Thoracic aorta (tissue), 2 donors: ENCODE measurements at places on chromosomes 6 and 20. TPM values are rescaled to one million over a fixed set of nuclear protein-coding genes. Genes with fewer than 3 reads are reported as not detected.

DNA sequence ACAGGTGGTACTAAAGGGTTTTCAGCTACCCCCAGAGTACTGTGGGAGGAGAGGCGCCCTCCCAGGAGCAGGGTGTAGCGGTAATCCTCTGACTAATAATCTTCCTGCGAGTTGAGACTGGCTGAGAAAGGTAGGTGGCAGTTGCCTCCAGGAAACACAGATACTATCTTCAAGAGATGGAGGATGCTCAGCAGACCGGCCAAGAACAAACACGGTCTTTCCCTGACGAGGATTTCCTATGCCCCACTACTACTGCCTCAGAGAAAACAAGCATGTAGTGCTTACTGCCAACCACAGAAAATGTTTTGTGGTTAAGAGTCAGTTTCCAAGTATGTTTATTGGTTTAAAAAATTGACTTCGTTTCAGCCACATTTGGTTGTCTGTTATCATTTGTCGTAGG, 26.8 kb downstream of the C6orf89 start:
- no peak overlapping the region for H3K4me3 ChIP-seq
- H3K36me3 ChIP-seq = peaks cover 21% of the 10 kb centered on the region
- no peaks in the 10 kb centered on the region for H3K27me3 ChIP-seq

Gene LY6G6D
- total RNA-seq = not detected

GRCh38 chr6:111984081-111984480, 69.8 kb upstream of the CCN6 start:
- H3K4me3 ChIP-seq = no peak overlapping the region
- no peak for DNase-seq

DNA sequence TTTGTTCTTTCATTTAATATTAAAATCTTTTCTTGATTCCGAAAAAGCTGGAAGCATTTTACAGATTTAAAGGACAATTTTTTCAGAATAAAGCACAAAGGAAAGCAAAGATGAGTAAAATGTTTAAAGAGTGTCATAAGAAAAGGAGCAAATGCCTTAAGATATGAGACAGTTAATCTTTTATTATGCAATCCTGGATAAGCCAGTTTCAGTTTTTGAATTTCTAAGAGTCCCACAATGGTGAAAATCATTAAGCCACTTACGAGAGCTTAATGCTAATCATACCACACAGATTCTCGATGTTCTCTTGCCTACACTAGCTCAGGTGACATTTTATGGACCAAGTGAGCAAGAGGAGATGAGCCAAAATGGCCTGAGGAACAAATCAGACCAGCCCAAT, 103.7 kb upstream of the RNF217 start:
- no peak overlapping the region for H3K27ac ChIP-seq
- no peaks in the 10 kb centered on the region for H3K36me3 ChIP-seq
- H3K27me3 ChIP-seq = no peaks in the 10 kb centered on the region
- H3K4me1 ChIP-seq = no peaks in the 10 kb centered on the region

DNA sequence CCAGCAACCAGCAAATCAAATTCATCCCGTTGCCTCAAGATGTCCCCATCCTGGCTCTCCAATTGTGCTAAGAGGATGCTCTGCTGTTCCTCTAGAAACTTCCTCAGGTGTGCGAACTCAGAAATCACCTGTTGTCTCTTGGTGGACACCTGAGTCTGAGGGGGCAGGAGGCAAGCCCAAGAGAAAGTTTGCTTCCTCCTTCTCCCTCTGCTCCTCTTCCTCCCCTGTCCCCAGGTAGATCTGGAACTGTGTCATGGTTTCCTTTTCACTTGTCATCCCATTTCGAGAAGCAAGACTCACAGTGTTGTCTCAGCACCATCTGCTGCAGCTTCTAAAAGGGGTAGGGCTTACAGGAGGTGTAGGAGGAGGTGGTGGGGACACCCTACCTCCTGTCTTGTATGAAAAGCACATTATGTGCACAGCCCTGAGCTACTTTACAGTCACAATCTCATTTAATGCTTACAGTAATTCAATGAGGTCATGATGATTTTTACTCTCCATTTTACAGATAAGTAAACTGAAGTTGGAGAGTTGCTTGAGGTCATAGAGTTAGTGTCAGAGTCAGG, 2.5 kb downstream of the TRIM10 start:
- no peaks in the 10 kb centered on the region for H3K4me1 ChIP-seq
- H3K36me3 ChIP-seq = no peaks in the 10 kb centered on the region
- no peaks in the 10 kb centered on the region for H3K27me3 ChIP-seq
- no peak for DNase-seq
- H3K27ac ChIP-seq = no peak overlapping the region

Gene EBF4
- total RNA-seq = 16.6 TPM

Gene SPAG4
- 1.5 TPM for total RNA-seq

- no peaks in the 10 kb centered on the region for H3K27me3 ChIP-seq
- no peak for DNase-seq
Observed at GRCh38 chr6:100371591-100371990, 93.1 kb downstream of the SIM1 start.

Gene FITM2
- total RNA-seq = 8.7 TPM

Gene TCP11
- not detected for total RNA-seq
